ENCODE measurements at places on chromosomes 3 and 15.

DNA sequence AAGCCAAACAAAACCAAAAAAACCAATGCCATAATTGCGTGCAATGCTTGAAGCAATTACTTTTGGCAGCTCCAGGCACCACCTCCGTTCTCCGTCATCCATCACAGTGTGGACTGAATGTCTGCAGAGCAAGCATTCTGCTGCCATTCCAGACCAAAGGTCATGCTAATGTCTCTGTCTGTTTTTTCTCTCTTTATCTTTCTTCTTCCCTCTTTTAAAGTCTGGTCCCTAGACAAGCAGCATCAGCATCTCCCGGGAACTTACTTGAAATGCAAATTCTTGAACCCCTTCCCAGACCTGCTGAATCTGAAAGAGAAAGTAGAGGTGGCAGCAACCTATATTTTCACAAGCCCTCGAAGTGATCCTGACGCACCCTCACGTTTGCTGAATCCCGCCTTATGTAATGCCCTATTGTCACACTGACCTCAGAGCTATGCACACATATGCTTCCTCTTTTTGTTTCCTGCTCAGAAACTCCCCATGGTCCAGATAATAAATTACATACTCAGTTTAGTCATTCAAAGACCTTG is 297.3 kb upstream of the PROK2 start:
- no peak for DNase-seq

GRCh38 chr3:18127174-18127858 is 297.8 kb downstream of the SATB1 start:
- no peak for DNase-seq

- DNase-seq: no peak
Observed at GRCh38 chr15:41993472-41994170, 21.3 kb upstream of the EHD4 start.

GRCh38 chr3:52811452-52812011 is 16.9 kb downstream of the ITIH3 start:
- no peak for DNase-seq

DNA sequence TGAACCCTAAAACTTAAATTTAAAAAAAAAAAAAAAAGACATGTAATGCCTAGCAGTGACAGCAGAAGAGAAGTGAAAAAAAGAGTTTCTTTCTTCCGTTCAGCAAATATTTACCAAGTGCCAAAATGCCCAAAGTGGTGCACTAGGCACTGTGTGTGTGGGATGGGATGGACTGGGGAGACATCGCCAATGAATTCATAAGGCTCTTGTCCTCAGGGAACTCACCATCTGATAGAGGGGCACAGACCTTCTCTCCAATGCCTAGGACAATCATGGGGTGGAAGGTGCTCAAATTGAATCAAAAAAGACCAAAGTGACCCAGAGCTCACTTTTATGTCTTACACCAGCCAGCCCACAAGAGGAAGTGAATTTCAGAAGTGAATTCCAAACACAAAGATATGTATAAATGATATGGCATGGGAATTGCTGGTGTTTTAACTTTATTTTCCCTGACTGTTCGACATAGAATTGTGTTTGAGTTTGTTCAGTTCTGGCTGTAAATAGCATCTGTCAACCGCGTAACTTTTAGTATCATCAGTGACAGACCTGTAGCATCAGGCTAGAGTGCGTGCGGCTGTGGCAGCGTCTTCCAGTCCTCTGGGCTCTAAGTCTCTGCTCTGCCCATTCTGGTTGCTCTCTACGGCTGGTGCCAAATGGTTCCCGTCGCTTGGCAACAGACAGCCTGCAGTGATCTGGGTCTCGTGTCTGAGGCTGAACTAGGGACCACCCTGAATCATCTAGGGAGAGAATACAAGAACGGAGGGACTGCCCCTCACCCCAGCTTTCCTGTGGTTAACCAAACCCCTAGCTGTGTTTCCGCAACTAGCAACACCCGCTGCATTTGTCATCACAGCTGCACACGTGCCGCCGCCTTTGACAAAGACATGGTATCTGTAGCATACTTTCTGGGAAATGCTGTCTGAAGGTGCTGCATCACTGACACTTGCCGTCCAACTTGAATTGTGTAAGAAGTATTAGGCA is 154.0 kb upstream of the THBS1 start:
- peak; percentile 73 for DNase-seq

GRCh38 chr3:147497286-147497685 is 88.1 kb downstream of the ZIC1 start:
- DNase-seq: no peak

DNA sequence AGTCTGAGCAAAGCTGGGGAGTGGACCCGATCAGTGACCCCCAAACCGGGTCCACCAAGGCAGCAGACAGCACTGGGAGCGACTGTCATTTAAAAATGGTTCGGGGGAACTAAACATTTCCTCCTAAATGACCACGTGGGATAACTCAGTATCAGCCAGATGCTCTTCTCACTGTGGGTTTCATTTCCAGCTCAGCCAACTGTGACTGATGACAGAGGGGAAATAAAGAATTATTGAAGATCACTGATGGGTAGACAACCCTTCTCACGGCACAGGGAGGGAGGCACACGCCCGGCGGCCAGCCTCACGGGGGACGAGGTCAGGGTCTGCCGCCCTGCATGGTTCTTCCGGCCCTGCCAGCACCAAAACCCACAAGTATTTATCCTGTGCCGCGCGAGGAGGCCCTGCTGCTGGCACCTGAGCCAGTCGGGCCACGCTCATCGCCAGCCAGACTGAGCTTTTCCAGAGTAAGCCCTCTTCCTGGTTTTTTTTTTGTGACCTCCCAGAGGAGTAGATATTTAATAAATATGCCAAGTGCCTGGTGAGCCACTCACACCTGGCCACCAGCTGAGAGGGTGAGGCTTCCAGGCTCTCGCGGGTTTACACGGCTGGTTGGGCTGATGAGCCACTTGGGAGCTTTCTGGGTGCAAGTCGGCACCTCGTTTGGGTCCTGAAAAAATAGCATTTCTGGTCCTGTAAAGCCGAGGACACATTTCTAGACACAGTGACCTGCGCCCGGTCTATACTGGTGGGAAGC is 6.2 kb downstream of the MELTF start:
- no peak for DNase-seq

DNA sequence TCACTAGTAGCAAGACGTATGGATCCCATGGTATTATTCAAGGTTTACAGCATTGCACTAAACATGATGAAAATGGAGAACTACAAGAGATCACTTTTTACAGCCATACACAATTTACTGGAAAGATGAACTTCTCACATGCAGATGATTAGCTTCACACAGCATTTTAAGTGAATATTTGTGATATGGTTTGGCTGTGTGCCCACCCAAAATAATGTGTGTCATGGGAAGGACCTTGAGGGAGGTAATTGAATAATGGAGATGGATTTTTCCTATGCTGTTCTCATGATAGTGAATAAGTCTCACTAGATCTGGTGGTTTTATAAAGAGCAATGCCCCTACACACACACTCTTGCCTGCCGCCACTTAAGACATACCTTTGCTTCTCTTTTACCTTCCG is 662.0 kb upstream of the CCDC54 start:
- no peak for DNase-seq

DNA sequence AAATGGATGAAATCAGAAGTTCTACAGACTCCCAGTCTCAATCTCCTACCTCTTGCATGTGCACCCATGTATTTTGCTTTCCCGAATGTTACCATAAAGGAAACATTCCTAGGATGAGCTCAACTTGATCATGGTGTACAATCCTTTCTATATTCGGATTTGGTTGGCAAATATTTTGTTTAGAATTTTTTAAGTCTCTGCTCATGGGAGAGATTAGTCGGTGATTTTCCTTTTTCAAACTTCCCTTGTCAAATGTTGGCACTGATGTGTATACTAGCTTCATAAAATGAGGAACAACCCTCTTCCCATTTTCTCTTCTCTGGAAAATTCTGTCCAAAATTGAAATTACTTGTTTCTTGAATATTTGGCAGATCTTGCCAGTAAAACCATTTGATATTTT is 317.6 kb upstream of the RASGRP1 start:
- DNase-seq: no peak
